Stimulated activated CD8-positive, alpha-beta memory T cell treated with anti-CD3 and anti-CD28 coated beads, Interleukin-7, amount 100 ng/mL, for 24 hours (primary cell): ENCODE measurements at places on chromosomes 5 and 9.

- DNase-seq: no peak
Observed at GRCh38 chr5:122077366-122078115, 518 bp downstream of the LOX start.

- DNase-seq: no peak
Observed at GRCh38 chr5:34680896-34681295, 24.8 kb downstream of the RAI14 start.

DNA sequence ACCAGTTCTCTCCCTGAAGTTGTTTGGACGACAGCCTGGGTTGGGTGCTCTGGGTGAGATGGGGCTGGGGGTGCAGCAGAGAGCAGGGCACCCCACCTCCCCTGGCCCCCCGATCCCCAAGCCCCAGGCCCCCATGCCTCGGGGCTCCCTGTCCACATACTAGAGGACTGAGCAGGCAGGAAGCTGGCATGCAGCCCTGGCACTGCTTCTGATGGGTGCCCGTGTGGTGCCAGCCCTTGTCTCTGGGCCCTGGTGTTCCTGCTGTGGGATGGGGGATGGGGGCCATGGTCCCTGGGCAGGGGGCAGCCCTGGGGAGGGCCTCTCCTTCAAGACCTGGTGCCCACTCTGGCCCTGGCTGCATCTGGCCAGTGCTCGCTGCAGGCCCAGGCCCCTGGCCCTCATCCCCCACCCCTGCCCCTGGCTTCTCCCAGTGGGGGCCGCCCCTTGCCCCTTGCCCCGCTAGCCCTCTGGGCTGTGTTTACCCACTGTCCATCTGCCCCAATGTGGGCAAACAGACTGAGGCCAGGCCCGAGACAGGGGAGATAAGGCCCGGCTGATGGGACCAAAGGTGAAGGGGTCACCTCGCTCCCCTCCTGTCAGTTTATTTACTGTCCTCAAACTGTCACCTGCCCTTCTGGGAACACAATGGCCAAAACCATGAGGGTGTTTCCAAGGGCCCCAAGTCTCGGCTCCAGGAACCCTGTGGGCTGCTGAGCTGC, 67.3 kb upstream of the RXRA start:
- DNase-seq: no peak

- DNase-seq: no peak
Observed at GRCh38 chr5:171714851-171715250, 70.8 kb upstream of the SMIM23 start.

DNA sequence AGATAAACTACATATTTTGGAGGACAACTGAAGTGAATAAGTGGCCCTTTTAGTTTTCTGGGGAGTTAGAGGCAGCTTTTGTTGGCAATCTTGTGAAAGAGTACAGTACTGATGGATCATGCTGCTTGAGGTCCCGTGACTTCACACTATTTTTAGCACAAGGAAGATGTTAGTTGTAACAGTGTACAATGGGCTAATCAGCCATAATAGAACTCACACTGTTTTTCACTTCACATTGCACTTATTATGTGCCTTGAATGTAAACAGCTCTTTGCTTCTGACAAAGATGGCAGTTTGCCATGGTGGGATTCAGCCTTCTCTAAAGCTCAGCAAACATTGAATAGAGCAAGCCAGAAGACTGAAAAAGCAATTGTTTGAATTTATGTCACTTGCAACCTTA, 176.7 kb upstream of the ZNF608 start:
- no peak for DNase-seq

DNA sequence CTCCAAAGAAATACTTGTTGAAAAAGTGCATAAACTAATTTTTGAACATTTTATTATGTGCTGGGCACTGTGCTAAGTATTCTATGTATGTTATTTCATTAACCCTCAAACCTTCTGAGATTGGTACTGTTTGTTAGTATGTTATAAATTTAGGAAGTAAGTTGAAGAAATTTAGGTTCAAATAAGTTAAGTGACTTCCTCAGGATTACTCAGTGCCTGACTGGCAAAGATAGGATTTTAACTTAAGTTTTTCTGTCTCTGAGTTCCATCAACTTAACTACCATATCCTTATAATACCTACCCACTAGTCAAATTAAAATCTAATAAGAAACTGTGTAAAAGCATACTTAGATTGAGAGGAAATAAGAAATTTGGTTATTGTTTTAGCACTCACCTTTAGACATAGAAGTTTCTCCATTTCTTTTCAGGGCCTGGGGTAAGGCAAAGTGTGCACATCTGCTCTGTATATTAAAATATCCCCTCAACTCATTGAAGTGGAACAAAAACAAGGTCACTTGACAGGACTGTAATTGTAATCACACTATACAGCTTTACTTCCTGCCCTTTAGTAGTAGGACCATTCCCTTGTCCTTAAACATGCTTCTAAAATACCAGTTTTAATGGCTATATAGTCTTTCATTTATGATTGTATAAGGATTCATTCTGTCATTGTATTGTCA, 15.2 kb downstream of the TGFBR1 start:
- DNase-seq: no peak

DNA sequence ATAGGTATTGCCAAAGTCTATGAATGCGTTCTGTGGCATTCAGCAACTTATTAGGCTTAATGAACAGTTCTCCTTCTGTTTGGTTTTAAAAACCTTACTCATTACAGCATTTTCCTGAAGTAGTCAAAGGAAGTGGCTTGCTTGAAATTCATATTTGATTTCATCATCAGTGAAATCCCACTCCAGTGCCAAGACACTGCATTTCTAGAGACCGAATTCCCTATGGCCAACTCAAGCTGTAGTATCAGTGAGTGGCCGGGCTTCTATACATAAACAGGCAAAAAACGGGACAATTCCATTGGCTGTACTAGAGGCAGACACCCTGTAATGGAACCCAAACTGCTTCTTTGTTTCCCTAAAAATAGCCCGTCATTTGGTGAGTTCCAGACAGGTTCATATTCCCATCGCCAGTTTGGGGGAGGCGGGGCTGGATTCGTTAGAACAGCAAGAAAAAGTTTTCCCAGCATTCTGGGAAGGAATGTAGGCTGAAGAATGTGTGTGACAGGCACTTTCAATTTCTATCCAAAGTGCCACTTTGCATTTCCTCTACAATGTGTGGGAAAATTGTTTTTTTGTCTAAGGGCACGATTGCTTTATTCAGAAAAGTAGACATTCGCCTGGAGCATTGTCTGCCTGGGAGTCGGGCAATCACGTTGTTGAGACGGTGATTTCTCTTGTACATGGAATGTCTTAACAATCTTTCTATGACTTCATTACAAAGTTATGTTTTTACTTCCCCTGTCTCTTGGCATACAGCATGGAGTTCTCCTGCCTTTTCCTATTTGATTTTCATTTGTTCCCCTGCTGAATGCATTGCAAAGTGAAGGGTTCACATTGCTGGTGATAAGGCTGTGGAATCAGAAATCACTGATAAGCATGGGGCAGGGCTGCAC, 141.8 kb upstream of the MAST4 start:
- no peak for DNase-seq

GRCh38 chr9:117317192-117317591, 97.7 kb downstream of the ASTN2 start:
- no peak for DNase-seq

- no peak for DNase-seq
Observed at GRCh38 chr9:127174386-127175318, 52.2 kb upstream of the ANGPTL2 start.

DNA sequence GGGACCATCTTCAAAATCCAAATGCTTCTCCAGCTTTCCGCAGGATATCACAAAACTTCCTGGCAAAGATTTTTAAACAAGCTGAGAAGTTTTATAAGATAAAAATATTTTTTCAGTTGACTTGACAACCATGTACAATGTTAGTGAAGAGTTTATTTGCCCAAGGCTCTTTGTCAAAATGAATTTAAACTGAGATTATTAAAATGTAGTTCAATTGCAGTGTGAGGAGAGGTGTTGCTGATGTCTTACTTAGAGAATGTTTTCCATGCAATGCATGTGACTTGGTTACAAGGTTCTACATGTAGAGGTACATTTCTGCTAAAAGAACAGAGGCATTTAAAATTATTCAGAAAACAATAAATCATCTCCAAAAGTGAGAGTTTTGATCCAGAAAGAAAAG, 131.4 kb upstream of the MINAR2 start:
- no peak for DNase-seq

DNA sequence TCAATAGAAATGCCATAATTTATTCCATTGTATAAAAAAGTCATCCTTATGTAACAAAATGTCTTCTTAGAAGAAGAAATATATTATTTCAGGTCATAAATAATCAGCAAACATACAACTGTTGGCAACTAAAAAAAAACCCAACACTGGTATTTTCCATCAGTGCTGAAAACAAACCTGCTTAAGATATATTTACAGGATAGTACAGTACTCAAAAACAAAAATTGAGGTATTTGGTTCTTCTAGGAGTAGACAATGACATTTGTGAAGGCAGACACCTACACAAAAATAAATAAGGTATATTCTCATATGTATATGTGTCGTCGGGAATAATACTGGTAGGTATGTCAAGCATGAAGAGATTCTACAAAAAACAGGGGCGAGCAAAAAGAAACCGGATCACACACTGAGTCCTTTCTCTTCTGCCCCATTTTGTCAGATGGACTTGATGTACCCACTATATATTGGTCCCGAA, 2.9 kb downstream of the DUSP1 start:
- no peak for DNase-seq

DNA sequence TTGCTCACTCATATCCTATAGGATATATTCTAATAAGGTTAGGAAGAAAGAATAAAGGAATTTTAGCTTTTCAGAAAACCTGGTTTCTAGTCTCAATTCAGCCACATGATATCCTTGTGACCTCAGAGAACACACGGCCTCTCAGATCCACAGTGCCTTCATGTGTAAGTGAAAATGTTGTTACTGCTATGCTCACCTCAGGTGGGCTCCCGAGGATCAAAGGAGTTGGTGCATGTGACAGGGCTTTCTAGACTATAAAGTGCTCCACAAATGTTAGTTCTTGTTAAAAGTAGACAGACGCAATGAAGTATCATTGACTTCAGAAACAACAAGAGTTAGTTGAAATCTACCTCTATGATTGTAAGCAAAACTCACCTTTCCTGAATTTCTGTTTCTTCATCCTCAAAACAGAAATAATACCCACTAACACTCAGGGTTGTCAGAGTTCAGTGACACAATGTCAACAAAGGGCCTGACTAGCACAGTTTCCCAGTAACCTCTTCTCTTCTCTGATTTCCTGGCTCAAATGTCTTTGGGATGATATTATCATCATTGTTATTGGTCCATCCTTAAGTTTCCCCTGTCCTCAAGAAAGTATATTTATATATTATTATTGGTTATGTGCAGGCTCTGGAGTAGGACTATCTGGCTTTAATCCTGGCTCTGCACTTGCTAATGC, 36.0 kb upstream of the MAN2A1 start:
- DNase-seq: no peak

GRCh38 chr9:130563797-130564196, 15.6 kb upstream of the FUBP3 start:
- DNase-seq: no peak

DNA sequence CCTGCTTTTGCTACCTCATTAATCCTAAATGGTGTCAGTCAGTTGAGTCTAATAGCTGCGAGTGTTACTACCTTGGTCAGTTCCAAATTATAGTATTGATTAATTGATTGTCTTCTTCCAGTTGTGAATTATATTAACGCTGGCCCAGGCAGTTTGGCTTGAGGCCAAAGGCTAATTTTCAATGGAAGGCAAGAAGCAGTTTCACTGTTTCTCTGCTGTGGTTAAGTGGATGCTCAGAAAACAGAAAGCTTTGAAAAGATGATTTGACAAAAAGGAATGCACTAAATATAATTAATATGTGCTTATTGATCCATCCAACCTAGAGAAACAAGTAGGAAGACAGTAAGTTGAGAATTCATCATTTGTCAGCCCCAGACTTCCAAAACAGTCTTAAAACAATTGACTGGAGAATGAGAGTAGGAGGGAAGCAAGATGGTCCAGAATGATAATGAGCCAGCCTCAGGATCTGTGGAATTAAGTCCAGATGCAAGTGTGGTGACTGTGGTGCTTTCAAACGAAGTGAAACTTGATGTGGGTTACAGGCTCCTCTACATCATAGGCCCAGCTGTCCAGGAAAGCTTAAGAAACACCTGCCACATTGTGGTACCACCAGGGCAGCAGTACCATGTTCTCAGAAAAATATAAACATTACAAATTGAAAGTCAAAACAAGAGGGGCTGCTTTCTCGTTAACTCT, 1371.0 kb upstream of the DMAC1 start:
- no peak for DNase-seq

GRCh38 chr9:108950168-108950567, 16.0 kb downstream of the ABITRAM start:
- DNase-seq: no peak

DNA sequence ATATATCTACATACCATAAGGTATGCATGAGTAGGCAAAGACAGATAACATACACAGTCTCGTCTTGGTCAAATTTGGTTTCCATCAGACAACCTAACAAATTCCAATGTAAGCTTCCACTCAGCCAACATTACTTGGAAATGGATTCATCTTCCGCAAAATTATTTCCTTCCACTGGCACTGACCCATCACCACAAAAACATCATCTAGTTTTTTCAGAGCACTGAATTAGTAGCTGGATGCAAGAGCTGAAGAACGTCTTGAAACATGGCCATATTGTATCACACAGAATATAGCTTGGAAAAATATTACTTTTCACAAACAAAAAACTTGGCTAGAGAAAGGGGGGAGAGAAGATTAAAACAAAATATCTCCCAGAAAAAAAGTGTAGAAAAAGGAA, 73.5 kb downstream of the EFNA5 start:
- no peak for DNase-seq

- DNase-seq: no peak
Observed at GRCh38 chr9:105816202-105816744, 121.9 kb downstream of the TMEM38B start.

DNA sequence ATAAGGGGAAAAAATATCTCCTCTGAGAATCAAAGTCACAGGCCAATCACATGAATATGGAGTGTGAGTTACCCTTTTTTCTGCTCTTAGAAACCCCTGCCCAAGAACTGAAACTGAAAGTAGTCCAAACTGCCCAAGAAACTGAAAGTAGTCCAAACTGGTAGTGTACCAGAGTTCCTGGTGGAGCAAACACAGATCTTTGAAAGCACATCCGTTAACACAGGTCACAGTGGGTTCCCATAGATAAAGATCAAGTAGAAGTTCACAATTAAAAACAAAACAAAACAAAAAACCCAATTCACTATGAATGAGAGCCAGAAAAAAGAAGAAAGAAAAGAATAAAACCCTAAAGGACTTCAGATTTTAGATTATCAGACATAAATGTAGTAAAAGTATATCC, 332.4 kb upstream of the EFNA5 start:
- DNase-seq: no peak

DNA sequence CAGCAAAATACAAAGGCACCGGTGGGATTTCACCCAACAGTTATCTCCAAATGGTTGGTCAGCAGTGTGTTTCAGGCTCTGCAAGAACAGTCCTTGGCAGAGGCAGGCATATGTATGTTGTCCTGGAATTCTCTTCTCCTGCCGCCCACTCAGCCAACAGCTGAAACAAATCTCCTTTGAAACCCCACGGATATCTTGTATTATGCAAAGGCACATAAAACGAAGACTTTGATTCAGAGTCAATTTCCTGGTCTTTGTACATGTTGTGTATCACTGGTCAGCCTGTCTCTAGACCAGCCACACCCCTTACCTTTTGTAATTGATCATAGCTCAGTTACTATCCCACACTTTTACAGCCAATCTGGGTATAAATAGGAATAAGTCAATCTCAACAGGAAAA, 29.2 kb downstream of the FREM1 start:
- no peak for DNase-seq
